ENCODE measurements at places on chromosomes 2 and 18.

GRCh38 chr2:9675415-9676351 is 44.9 kb upstream of the YWHAQ start:
- no peak for DNase-seq

DNA sequence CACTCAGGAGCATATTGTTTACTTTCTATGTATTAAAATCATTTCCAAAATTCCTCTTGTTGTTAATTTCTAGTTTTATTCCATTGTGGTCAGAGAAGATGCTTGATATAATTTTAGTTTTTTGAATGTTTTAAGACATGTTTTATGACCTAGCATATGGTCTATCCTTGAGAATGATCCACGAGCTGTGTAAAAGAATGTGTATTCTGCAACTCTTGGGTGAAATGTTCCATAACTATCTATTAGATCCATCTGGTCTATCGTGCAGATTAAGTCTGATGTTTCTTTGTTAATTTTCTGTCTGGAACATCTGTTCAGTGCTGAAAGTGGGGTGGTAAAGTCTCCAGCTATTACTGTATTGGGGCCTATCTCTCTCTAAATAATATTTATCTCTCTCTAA is 83.3 kb upstream of the EPAS1 start:
- DNase-seq, result no peak

DNA sequence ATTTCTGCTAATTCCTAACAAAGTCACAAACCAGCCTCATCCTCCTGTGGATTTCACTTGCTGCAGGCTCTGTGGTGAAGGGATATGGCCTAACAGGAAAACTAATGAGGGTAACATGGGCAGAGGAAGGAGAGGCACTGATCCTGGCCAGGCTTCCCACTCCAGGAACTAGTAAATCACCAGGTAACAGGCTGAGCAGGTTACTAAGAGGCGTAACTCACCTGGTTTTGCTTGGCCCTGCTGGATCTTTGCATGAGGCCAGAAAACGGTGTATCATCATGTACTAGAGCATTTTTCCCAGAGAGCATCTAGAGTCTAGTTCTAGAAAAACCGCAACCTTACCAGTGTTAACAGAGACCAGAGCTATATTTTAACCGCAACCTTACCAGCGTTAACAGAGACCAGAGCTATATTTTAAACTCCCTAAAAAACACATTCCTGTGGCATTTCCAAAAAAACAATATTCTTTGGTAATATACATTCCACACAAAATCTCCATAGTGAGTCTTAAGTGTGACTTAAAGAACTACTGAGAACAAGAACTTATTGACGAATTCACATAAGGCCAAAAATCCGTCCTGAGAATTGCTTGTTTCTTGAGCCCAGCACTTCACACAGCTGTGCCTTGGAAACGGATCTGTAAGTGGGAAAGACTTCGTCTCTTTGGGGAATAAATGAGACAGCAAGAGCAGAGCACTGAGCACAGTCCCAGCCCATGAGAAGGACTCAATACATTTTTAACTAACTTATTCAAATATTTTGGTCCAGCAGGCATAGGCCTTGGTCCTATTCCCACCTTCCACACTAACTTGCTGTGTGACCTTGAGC is 43.4 kb downstream of the DPP4 start:
- DNase-seq, result no peak

- DNase-seq, result no peak
Measured at GRCh38 chr2:95009412-95009811, 16.1 kb upstream of the MAL start.

GRCh38 chr2:206890179-206890578 is 49.1 kb upstream of the CPO start:
- DNase-seq, result no peak

DNA sequence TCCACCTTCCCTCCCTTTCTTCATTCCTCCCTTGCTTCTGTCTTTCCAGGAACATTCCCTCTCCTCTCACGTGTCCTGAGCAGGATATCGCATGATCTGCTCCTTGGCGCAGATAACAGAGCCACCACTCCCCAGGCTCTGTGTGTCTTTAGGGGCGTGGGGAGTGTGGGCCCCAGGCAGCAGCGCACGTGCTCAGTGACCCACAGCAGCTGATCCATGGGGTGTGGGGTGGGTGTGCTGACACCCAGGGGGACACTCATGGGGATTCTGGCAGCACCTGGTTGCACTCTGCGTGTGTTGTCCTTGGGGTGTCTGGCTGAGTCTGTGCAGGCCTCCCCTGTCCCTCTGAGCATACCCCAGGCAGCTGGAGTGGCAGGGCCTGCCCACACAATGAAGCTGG is 9.9 kb upstream of the FOSL2 start:
- no peak for DNase-seq

- DNase-seq, result no peak
Measured at GRCh38 chr2:71865391-71865965, 282.2 kb downstream of the CYP26B1 start.

DNA sequence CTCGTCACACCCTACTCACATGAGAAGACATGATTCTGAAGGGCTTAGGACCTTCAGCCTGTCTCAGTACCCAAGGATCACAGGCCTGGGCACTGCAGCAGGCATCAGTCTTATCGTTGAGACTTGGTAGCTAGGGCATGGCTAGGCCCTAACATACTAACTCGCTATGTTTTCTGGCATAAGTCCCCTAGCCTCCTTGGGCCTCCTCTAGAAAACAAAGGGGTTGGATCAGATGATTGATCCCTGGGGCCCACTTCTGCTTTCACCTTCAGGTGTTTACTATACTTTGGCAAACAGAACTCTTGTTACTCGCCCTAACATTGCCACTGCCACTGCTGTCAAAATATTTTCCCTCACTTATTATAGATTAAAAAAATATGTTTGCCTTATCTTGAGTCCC is 44.2 kb downstream of the VSNL1 start:
- no peak for DNase-seq

DNA sequence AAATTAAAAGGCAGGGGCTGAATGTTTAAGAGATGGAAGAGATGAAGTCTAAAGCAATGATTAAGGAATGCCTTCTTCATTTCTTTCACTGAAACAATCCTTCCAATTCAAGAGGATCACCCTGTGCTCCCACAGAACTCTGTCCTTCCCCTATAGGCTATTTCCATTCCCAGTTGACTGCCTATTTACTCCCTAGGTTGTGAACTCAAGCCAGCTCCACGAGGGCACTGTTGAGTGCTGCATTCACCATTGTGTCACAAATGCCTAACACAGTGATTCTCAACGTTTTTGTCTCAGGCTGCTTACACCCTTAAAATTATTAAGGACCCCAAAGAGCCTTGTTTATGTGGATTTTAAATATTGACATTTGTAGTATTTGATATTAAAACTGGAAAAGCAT is 112.4 kb downstream of the AOX1 start:
- no peak for DNase-seq

Measured in activated naive CD4-positive, alpha-beta T cell treated with Interleukin-2 at 50 U/mL for 16 hours (primary cell).